Type B pancreatic cell (in vitro differentiated cells): ENCODE measurements at places on chromosomes 7 and 10.

DNA sequence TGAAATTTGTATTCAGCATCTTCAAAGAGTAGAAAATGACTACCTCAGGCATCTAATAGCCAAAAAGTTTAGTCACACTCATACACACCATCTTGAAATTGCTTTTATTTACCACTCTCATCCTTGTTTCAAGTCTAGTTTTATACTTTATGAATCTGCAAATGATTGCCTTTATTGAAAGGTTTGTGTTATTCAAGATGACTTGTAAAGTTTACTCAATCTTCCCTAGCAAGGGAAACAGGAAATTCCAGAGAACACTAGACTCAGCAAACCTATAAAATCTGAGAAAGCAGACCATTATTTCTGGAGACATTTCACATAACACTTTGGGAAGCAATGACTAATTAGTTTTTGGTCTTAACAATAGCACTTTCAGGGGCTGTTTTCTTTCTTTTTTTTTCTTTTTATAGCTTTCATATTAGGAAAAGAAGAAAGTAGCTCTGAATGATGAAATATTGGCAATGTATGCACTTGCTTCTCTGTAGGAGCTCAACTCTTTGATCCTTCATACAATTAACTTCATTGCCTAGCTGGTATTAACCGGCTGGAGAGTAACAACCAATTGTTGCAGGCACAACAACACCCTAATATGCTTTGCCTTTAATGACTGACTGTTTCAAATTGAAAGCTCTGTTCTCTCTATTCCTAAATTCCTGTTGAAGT, 68.9 kb upstream of the HDAC9 start:
- peaks cover 38% of the 10 kb centered on the region for H3K4me1 ChIP-seq
- H3K36me3 ChIP-seq: peaks cover 3% of the 10 kb centered on the region
- no peak for DNase-seq
- H3K27me3 ChIP-seq: no peaks in the 10 kb centered on the region
- H3K4me3 ChIP-seq: no peak overlapping the region

- peaks cover 19% of the 10 kb centered on the region for H3K27me3 ChIP-seq
- no peak overlapping the region for H3K4me3 ChIP-seq
- DNase-seq: no peak
- H3K36me3 ChIP-seq: peaks cover 4% of the 10 kb centered on the region
- peaks cover 4% of the 10 kb centered on the region for H3K4me1 ChIP-seq
- H3K27ac ChIP-seq: no peak overlapping the region
Measured at GRCh38 chr7:41738806-41739205, 35.9 kb upstream of the INHBA start.

- no peak for DNase-seq
- no peak overlapping the region for H3K27ac ChIP-seq
- H3K4me3 ChIP-seq: no peak overlapping the region
- H3K36me3 ChIP-seq: peaks cover 5% of the 10 kb centered on the region
- H3K27me3 ChIP-seq: peaks cover 20% of the 10 kb centered on the region
Measured at GRCh38 chr7:512146-512510, 7.5 kb downstream of the PDGFA start.

GRCh38 chr7:127226685-127227374, 25.9 kb downstream of the GRM8 start:
- no peak overlapping the region for H3K27ac ChIP-seq
- H3K4me1 ChIP-seq: no peaks in the 10 kb centered on the region
- peaks cover 25% of the 10 kb centered on the region for H3K27me3 ChIP-seq
- H3K4me3 ChIP-seq: no peak overlapping the region
- H3K36me3 ChIP-seq: no peaks in the 10 kb centered on the region

DNA sequence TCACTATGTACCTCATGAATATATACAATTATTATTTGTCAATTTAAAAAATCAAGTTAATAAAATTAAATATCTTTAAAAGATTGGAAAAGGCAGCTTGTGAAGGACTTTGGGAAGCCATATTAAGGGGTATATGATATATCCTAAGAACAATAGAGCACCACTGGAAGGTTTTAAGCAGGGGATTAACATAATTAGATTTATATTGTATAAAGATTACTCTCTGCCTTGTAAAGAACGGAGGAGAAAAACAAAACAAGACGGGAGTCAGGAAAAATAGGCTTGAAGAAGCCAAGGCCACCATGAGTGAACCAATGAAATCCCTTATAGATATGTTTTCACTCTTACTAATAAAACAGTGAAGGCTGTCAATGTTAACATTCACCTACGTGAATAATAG, 11.1 kb upstream of the CNNM1 start:
- no peaks in the 10 kb centered on the region for H3K4me1 ChIP-seq
- H3K27me3 ChIP-seq: peaks cover 29% of the 10 kb centered on the region
- no peak overlapping the region for H3K27ac ChIP-seq
- no peak overlapping the region for H3K4me3 ChIP-seq
- DNase-seq: no peak

GRCh38 chr7:142248166-142249160, 9.4 kb downstream of the PRSS58 start:
- peaks cover 5% of the 10 kb centered on the region for H3K27me3 ChIP-seq
- H3K27ac ChIP-seq: no peak overlapping the region
- no peaks in the 10 kb centered on the region for H3K4me1 ChIP-seq
- no peak for DNase-seq
- no peaks in the 10 kb centered on the region for H3K36me3 ChIP-seq

- no peak for DNase-seq
- no peak overlapping the region for H3K4me3 ChIP-seq
- peaks cover 16% of the 10 kb centered on the region for H3K36me3 ChIP-seq
- H3K27me3 ChIP-seq: no peaks in the 10 kb centered on the region
- peaks cover 39% of the 10 kb centered on the region for H3K4me1 ChIP-seq
Measured at GRCh38 chr10:113056441-113057021, 106.5 kb downstream of the TCF7L2 start.

- no peak overlapping the region for H3K27ac ChIP-seq
- peak overlapping the region; percentile 51 for H3K4me3 ChIP-seq
- DNase-seq: no peak
- peaks cover 40% of the 10 kb centered on the region for H3K4me1 ChIP-seq
Measured at GRCh38 chr7:30880125-30880720, 31.4 kb upstream of the AQP1 start.
